ENCODE measurements at places on chromosomes 11 and 22.
A peak's percentile ranks its signal among the peaks of the same experiment; 100 is the strongest.

GRCh38 chr22:20027966-20028854 lies 7.3 kb downstream of the TANGO2 start:
- DNase-seq = no peak

- no peak for DNase-seq
These were observed 130.4 kb downstream of the C11orf87 start for GRCh38 chr11:109552376-109552775.

- DNase-seq = no peak
These were observed 366.2 kb upstream of the CCDC179 start for GRCh38 chr11:23226331-23227077.

DNA sequence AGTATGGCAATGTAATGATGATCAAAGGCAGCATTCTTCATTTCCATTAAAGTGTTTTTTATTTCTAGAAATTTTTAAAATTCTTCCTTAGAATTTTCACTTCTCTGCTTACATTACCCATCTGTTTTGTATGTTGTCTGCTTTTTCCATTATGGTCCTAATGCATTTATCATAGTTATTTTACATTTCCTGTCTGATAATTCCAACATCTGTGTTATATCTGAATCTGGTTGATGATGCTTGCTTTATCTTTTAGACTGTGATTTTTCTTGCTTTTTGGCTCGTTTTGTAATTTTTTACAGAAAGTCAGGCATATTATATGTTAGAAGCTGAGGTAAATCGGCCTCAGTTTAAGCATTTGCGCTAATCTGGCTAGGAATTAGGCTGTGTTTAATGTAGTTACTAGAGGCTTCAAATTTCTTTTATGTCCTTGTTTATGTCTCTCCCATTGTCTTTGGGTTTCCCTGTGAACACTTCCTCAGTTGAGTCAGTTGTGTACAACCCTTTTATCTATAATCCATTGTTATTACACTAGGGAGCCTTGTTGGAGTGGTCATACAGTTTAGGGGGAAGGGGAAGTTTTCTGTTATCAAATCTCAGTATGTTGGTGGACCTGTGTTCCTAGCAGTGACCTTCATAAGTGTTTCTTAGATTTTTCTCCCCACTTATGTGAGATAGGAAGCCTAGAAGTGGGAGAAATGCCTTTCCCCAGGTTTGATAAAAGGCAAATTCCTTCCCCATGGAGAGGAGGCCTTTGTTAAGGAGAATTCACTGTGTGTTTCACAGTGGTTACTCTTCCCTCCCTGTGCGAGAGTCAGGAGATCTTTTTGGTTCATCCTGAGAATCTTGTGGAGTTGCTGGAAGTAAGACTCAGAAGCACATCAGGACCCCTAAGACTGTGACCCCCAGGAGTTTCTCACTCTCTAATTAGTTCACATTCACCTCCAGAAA lies 437.5 kb downstream of the INSC start:
- DNase-seq = no peak

DNA sequence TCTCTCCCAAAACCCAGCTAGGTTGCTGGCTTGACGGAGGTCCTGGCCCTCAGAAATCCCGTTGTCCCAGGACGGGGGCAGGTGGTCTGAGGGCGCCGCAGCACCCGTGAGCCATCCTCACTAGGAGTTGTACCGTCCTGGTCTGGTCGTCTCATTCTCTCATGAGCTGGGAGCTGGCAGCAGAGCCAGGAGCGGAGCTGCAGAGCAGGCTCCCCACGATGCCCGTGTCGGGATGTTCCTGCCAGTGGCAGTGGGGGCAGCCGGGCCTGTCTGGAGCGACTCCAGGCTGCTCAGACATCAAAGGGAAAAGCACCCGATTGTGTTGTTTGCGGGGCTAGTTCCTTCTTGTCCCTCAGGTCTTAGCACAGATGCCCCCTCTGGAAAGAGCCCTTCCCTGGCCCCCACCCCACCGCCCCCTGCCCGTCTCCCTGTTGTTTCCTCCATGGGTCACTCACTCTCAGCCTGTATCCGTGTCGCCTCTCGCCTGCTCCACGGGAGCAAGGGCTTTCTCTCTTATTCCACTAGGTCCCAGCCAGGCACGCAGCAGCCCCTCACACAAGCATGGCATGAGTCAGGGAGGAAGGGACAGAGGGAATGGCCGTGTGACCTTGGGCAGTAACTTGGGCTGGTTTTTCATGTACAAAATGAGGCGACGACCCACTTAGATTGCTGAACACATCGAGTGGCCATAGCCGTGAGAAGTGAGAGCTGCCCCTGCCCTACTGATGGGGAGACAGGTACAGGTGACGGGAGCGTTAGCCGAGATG lies 23.2 kb upstream of the MGAT3 start:
- DNase-seq = no peak

DNA sequence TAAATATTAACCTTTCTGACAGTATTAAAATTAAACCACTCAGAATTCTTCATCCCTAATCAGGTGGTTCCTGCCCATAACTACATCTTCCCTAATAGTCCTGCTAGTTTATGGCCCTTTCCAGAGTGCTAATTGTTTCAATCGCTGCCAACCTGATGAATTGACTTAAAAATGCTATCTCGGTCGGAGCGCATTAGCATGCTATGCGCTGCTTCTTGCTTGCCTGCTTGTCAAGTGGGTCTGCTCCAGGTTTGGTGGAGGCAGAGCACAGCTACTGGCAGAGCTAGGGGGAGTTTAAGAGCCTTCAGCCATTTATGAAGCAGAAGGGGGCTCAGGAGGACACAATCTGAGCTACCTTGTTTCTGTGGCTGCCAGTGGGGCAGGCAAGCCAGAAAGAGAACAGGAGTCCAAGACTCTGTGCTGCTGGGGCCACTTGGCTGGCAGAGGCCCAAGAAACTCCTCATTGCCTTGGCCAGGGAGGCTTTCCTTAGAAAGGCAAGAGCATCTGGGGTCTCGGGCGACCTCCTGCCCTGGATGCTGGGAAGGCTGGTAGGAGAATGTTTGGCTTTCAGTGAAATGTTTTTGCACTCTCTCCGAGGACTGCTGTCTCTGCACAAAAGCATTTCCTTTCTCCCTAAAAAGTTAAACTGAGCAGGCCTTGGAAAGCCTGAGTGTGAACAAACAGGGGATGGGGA lies 62.1 kb upstream of the PHOX2A start:
- DNase-seq = no peak

DNA sequence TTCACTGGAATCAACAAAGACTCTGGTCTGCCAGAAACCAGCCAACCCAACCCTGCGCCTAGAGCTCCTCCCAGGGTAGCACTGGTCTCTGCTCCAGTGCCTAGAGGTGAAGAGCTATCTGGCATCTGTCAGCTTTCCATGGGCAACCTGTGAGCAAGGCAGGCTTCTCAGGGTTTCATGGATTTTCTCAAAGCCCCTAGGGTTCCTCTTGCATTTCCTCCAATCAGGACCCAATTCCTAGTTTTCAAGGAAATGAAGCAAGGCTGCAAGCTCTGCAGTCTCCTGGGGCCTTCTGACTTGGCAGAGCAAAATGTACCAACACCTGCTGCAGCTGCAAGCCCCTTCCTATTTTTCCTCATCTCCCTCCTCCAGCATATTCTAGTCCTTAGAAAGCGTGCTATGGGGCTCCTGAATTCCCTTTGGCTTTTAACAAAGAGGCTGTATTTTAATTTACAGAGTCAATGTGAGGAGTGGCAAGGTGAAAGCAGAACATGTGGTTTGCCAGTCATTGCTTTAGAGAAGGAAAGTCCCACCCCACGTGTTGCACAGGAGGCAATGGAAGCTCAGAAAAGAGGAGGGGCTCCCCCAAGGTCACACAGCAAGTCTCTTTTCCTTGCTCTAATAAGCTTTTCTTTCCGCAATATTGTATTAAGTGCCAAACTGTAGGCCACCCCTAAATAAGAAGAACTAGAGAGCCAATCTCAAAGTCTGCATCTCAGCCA lies 33.0 kb upstream of the RIC3 start:
- DNase-seq = no peak

GRCh38 chr11:65432686-65433582 lies 10.3 kb downstream of the NEAT1 start:
- no peak for DNase-seq

- no peak for DNase-seq
These were observed 6.2 kb upstream of the UBE4A start for GRCh38 chr11:118353084-118353710.

DNA sequence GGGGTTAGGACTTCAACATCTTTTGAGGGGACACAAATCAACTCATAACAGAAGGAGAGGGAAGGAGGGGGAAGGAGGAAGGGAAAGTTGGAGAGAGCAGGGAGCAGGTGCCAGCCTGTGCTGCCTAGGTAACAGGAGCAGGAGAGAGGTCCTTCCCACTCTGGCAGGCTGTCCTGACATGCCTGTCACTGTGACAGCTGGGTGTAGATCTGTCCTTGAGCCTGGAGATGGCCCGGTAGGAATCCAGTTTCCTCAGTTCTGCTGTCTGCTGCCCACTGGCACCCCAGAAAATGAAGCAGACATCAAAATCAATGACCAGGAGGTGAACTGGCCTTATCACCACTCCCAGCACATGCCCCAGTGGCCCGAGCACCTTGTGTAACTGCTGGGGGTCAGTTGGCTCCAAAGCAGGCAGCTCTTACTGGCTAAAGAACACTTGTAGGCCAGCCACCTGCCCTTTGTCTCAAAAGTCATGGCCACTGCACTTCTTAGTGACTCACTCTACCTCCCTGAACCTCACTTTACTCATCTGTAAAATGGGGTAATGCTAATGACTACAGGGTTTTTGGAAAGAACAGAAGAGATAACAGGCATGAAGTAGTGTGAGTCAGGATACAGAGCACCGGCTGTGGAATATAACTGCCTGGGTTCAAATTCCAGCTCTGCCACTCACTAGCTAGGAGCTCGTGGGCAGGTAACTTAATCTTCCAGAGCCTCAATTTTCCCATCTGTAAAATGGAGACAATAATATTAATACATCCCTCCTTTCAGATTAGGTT lies 8.0 kb upstream of the TSPAN18 start:
- DNase-seq = no peak

DNA sequence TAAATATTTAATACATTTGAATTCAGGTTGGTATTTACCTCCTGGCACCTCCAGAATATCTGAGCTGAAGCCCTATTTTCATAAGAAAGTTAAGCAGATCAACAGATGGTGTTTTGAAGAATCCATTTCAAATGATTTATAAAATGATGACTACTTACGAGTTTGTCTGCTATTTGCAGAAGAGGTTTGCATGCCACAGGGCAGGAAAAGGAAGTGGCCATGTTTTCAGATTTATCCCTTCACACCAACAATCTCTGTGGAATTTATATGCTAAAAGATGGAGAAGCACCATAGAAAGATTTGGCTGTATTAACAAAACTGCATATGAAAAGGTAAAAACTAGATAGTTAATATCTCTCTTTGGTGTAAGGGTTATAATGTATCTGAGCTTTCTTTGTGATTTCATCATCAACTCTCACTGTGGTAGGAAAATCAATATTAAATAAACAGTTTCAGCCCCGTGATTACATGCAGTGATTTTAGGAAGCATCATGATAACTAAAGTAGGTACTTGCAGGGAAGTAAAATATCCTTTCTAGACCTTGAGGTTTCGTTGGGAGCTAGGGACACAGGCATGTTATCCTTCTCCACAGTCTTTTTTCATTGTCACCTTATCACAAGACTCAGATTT lies 2.6 kb downstream of the BMAL1 start:
- no peak for DNase-seq

- no peak for DNase-seq
These were observed 1.0 kb upstream of the C11orf86 start for GRCh38 chr11:66973956-66974580.

- peak; percentile 80 for DNase-seq
These were observed 12.7 kb downstream of the PRG3 start for GRCh38 chr11:57368106-57368844.

GRCh38 chr11:69342588-69343330 lies 48.8 kb downstream of the MYEOV start:
- DNase-seq = no peak

DNA sequence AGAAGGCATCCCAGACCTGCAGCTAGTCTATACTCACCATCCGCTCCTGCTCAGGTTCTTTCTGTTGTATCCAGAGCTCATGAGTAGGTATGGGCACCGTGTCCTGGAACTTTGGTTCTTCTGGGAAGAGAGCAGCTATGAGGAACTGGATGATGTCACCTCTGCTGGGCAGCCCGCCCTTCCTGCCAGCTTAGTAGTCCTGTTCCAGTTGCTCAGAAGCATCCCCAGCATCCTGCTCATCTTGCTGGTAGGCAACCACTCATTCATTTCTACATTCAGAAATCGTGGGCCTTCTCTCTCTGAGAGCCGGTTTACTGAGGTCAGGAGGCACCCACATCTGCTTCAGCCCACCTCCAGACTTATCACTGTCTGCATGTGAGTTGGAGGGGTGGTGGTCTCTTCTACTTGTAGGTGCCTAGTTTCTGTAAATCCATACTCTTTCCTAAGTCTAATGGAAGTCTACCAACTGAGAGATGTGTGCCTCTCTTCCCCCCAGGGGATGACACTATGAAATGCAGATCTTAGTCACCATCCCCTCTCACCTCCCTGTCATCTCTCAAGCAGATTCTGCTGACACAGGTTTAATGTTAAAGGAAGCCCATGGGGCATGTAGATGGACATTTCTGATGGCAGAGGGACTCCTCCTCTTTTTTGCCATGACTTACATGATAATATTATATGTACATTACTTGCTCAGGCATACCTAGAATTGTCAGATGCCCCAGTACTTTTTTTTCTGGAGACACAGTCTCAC lies 29.6 kb upstream of the CCDC134 start:
- no peak for DNase-seq

GRCh38 chr11:94876222-94876621 lies 97.1 kb downstream of the CWC15 start:
- DNase-seq = no peak

GRCh38 chr11:42239188-42239587 lies 779.7 kb upstream of the LRRC4C start:
- DNase-seq = no peak

- no peak for DNase-seq
These were observed 20.6 kb downstream of the EHF start for GRCh38 chr11:34641456-34641855.

- no peak for DNase-seq
These were observed 23.6 kb downstream of the FBLN1 start for GRCh38 chr22:45526281-45526680.

GRCh38 chr22:31328544-31328960 lies 17.6 kb downstream of the PATZ1 start:
- DNase-seq = no peak

DNA sequence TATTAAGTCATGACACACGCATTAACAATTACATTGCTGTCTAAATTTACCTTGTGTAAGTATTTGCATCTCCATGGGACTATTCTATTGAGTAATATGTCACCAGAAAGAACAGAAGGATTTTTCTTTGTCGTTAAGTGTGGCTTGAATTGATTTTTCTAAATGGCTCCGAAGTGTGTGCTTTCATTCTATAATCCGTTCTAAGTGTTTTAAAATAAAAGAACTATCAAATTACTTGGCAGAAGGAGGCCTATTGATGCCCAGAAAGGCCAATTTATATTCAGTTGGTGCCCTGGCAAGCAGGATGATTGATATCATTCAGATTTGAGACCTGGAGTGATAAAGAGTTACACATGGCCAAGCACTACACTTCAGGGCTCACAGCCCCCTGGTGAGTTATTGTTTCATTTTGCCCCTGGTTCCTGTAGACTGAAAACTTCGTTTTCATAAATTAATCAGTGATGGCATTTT lies 538.9 kb upstream of the ANO5 start:
- peak; percentile 13 for DNase-seq

- no peak for DNase-seq
These were observed 38.4 kb upstream of the CLMP start for GRCh38 chr11:123233280-123233974.

Data from NCI-H2029 (cell line).